ENCODE measurements at places on chromosomes 12 and 14.
A peak's percentile ranks its signal among the peaks of the same experiment; 100 is the strongest.

- DNase-seq: no peak
These were observed 202.8 kb downstream of the NUAK1 start for GRCh38 chr12:105935981-105936380.

DNA sequence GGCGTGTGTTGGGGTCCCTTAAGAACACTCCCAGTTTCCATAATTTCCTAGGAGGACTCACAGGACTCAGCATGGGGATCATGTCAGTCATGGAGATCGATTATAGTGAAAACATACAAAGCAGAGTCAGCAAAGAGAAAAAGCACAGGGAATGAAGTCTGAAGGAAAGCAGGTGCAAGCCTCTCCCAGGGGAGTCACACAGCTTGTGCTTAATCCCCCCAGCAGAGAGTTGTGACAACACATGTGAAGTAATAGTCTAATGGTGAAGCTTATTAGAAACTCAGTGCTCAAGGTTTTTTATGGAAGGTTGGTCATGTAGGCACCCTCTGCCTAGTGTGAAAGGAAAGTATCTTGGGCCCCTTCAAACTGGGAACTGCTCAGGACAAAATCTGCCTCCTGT lies 149.0 kb upstream of the SEL1L start:
- no peak for DNase-seq

DNA sequence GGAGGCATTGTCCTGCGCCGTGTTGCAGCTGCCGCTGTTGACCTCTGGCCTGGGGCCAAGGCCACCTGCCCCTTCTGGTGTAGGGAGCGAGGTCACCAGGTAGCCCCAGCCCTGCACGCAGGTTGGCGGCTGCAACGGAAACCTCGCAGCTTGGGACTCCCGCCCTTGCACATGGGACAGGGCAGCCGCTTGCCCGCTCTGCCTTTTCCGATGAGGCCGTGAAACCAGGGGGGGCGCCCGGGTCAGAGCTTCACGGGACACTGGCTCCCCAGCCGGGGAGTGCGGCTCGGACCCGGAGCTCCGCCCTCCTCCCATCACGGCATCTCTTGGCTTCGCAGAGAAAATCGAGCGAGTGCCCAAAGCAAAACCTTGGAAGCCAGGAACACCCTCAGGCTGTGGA lies 25.4 kb downstream of the DNAH10 start:
- DNase-seq: no peak

GRCh38 chr14:89493877-89494634 lies 77.0 kb upstream of the FOXN3 start:
- no peak for DNase-seq

- no peak for DNase-seq
These were observed 17.1 kb downstream of the IRAK3 start for GRCh38 chr12:66206141-66206540.

GRCh38 chr12:57086493-57087009 lies 2.4 kb upstream of the NAB2 start:
- peak; percentile 63 for DNase-seq

- no peak for DNase-seq
These were observed 5.4 kb downstream of the PLBD1 start for GRCh38 chr12:14562279-14562678.

- no peak for DNase-seq
These were observed 47.9 kb downstream of the GALC start for GRCh38 chr14:87944987-87945604.

DNA sequence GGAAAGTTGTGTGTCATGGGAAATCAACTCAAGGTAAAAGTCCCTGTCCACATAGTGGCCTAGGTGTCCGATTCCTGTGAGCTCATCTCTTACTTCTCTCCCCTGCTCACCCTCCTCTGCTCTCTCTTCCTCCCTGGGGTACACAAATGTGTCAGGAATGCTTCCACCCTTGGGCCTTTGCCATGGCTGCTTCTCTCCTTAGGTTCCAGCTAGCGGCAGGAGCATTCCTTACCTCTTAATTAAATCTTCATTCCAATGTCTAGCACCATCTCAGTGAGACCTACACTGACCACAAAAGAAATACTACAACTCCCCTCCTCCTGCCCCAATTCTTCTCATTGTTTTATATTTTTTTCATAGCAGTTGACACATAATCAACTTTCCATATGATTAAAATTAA lies 298.6 kb downstream of the PDZRN4 start:
- no peak for DNase-seq

GRCh38 chr12:3641428-3642018 lies 111.4 kb downstream of the CRACR2A start:
- DNase-seq: no peak

- no peak for DNase-seq
These were observed 247.4 kb downstream of the EFCAB11 start for GRCh38 chr14:89707086-89707485.

DNA sequence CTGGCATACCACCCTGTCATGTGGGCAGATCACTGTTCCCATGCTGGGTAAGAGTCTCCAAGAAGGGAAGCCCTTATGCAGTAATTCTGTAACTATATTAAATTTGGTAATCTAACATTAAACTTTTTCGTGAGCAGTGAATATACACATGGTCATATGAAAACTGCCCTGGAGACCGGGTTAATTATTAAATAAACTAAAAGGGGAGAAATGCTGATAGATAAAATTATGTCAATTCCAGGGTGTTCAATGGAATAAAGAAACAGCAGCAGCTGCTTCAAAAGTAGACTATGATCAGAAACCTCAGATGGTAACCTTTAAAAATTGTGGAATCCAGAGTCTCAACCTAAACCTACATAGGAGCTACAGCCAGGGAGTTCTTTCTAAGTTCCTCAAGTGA lies 100.0 kb downstream of the PAWR start:
- DNase-seq: no peak

DNA sequence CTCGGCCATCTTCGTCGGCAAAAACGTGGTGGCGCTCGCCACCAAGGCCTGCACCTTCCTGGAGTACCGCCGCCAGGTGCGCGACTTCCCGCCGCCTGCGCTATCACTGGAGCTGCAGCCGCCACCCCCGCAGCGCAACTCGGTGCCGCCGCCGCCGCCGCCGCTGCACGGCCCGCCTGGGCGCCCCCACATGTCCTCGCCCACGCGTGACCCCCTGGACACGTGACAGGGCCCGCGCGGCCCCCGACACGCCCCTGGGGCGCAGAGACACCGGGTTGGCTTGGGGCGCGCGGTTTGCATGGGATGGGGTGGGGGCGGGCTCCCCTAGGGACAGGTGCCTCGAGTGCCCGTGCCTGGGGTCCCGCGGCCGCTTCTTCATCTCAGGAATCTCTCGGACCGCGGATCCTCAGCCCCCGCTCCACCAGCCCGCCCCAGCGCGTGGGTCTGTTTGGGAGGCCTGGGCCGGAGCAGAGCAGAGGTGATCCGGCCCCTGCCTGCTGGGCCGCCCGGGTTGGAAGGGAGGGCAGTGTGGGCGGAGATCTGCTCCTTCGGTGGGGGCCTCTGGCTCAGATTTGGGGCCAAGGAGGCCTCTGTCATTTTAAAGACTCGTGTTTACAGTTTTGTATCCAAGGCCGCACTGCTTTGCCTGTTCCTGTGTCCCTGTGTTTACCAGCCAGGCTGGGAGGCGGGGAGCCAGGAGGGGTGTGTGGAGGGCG lies 3.3 kb downstream of the TMEM121 start:
- peak; percentile 46 for DNase-seq

DNA sequence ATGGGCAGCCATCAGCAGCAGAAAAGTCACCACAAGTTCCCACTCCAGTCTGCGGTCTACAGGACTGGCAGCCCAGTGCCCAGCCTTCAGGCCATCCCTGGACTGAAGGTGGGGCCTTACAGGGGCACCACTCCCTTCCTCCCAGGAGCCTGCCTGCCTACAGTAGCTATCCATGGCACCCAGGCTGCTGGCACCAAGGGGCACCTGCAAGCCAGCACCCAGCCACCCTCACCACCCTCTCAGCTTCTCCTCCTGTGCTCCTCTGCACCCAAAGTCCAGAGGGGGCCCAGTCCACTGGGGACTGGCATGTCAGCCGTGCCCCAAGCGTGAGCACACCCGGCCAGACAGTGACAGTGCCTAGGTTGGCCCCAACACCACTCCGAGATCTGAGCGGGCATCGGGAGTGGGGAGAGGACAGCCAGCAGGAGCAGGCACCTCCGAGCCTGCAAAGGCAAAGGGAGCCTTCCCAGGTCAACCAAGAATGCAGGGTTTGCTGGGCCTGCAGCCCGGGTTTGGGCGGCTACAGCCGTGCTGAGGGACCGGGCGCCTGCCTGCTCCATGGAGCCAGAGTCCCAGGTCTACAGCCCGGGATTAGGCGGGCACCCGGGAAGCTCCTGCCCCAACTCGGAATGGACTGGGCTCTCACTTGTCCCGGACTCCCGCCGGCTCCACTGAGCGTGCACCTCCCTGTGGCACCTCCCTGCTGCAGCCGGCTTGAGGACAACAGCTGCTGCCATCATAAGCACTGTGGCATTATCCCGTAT lies 8.1 kb upstream of the OR6C65 start:
- no peak for DNase-seq

DNA sequence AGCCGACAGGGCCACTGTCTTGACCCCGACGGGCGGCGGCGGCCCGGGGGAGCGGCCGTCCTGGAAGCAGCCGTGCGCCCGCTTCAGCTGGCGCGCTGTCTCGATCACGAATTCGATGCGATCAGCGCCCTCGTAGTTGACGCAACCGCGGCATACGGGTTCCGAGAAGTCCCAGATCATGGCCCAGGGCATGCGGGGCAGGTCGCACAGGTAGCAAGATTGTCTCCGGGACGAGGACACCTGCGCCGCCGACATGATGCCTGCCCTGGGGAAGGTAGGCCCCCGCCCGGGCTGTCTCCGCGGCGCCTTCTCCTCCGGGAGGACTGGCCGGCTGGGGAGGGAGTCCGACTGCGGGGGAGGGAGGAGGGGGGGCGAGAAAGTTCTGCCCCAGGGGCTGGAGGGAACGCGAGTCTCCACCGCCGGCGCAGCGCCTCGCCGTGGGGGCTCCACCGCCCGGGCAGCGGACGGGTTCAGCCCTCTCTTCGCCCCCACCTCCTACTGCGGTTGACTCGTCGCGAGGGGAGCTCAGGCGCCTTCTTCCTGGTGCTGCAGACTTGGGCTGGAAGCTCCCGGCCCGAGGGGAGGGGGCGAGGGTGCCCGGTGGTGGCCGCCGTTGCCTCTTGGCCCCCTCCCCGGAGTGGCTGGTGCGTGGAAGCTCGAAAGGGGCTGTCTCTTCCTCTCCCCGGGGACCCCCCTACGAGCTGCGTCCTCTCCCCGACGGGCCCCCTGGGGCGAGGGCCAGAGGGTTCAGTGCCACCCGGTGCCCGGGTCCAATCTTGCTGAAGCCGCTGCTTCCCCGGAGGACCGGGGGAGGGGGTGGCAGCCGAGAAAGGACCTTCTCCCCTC lies 747 bp downstream of the IRF2BPL start:
- DNase-seq: peak; percentile 80

DNA sequence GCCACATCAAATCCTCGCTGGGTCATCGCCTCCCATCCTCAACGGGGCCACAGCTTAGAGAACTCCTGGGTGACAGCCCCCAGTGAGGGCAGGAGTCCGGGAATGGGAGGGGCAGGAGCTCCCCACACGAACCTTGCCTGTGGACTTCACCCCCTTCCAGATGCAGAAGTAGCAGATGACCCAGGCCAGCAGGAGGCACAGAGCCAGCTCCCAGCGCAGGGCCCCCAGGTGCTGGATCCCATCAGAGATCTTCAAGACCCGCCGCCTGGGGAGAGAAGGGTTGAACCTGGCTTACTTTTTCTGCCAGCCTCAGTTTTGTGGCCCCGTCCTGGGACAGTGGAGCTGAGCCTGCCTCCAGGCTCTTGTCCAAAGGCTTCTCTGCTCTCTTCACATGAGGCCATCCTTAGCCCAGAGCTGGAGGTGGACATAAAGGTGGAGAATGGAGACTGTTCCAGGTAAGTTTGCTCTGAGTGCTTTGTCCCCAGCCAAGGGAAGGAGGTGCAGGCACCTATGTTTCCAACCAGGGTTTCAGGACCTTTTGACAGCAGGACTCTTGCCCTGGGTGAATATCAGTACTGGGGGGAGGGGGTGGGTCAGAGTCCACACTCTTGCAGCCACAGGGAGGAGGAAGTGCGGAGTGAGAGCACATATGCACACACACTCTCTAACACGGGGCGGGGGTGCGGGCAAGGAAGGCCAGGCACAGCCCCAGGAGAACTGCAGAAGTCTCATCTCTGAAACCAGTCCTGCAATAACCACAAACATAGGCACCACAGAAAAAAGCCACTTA lies 23.3 kb upstream of the SLC6A12 start:
- peak; percentile 46 for DNase-seq

DNA sequence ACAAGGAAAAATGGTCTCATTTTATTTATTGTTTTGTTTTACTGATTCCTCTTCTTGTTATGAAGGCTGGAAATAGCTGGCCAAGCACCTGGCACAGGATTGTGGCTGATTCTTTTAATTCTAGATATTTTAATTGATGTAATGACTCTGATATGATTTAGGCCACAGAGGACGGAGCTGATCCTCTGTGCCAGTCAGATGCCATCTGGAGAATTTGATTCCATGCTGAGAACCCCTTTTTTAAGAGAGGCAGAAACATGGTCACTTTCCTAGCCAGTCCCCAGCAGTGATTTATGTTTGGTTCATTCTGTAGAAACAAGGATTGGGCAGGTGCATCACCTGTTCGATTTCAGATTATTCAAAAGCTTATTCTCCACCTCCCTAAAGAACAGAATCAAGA lies 77.6 kb downstream of the STAB2 start:
- DNase-seq: no peak

- DNase-seq: no peak
These were observed 193.6 kb downstream of the BCL11B start for GRCh38 chr14:99078426-99078825.
